ENCODE measurements at places on chromosomes 5 and 9.
A peak's percentile ranks its signal among the peaks of the same experiment; 100 is the strongest.

GRCh38 chr9:3434594-3434993 is 91.2 kb downstream of the RFX3 start:
- H3K4me1 ChIP-seq = peaks cover 6% of the 10 kb centered on the region
- H3K4me3 ChIP-seq = no peak overlapping the region

DNA sequence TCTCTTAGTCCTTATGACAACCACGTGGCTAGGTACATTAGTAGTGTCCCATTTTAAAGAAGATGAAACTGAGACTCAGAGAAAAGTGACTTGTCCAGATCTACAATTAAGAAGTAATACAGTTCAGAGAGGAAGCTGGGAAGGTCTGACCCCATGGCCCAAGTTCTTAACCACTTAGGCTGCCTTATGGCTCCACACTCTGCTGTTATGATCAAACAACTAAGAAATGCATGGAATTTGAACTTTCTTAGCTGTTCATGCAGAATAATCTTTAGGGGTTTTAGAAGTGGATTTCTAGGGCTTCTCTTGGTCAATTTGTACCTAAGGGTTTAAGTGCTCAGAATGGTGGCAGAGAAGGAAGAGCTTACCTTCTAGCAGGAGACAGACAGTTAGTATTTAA is 128.0 kb upstream of the MSX2 start:
- H3K4me1 ChIP-seq = no peaks in the 10 kb centered on the region
- no peak for DNase-seq
- no peaks in the 10 kb centered on the region for H3K36me3 ChIP-seq
- H3K4me3 ChIP-seq = no peak overlapping the region

DNA sequence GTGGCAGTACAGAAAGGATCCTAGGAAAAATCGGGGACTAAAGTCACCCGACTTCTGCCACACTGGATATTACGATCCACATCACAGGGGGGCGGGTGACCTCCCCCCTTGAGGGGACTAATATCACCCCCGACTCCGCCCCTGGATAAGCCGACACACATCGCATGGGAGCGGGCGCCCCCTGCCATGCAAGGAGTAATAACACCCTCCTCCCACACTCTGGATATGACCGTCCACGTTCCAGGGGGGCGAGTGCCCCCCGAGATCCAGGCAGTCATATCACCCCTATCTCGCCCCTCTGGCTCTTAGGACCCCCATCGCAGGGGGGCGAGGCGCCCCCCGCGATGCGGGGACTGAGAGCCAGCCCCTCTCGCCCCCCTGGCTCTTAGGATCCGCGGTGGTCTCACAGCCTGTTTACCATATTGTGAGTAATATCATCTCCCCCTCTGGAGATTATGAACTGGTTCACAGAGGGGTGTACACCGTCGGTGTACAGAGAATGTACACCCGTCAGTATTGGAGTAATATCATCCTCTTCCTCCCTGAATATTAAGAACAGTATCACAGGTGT is 423.0 kb downstream of the DIRAS2 start:
- H3K27ac ChIP-seq = no peak overlapping the region
- peaks cover 3% of the 10 kb centered on the region for H3K4me1 ChIP-seq
- H3K36me3 ChIP-seq = no peaks in the 10 kb centered on the region

DNA sequence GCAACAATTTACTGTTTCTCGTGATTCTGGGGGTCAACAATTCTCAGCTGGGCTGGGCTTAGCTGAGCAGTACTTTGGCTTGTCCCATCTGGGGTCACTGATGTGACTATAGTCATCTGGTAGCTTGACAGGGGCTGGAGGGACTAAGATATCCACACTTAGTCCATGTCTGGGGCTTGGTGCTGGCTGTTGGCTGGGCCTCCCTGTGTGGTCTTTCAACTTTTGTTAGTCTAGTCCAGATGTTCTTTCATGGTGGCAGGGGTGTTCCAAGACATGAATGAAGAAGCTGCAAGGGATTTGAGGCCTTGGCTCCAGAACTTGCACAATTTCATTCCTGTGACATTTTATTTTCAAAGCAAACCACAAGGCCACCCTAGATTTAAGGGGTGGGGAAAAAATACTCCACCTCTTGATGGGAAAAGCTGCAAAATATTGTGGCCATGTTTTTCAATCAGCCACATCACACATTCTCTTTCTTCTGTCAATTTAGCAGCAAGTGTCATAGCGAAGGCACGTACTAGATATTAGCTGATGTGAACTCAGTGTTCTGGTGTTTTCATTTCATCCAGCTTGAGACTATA is 59.2 kb downstream of the TSSK1B start:
- DNase-seq = no peak
- H3K27me3 ChIP-seq = peaks cover 17% of the 10 kb centered on the region
- no peak overlapping the region for H3K27ac ChIP-seq
- H3K36me3 ChIP-seq = no peaks in the 10 kb centered on the region
- H3K4me3 ChIP-seq = no peak overlapping the region

DNA sequence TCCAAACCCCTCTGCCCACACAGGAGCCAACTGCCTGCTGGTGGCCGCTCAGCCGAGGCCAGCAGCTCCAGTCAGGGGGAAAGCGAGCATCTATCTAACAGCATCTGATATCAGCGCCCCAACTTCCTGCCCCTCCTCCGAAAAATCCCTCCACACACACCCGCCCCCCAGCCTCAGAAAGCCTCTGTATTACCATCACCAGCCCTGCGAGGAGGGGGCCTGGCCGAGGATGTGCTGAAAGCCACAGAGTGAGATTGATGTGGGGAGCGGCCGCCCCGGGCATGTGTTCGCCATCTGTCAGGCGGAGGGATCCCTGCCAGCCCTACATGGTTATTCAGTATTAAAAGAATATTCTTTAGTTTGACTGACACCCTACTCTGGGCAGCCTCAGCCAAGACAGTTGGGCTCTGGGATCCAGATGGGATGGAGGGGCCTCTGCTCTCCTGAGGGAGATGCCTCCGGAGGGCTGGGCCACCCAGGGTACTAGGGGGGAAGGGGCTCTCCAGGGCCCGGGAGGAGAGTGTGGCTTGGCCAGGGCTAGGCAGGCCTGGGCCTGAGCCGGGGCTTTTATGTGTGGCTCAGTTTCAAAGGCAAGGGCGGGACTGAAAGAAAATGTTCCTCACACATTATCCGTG is 98.0 kb downstream of the HSD17B3 start:
- peaks cover 17% of the 10 kb centered on the region for H3K4me1 ChIP-seq
- H3K27me3 ChIP-seq = peaks cover 7% of the 10 kb centered on the region
- DNase-seq = peak; percentile 61
- H3K27ac ChIP-seq = no peak overlapping the region
- H3K4me3 ChIP-seq = no peak overlapping the region

DNA sequence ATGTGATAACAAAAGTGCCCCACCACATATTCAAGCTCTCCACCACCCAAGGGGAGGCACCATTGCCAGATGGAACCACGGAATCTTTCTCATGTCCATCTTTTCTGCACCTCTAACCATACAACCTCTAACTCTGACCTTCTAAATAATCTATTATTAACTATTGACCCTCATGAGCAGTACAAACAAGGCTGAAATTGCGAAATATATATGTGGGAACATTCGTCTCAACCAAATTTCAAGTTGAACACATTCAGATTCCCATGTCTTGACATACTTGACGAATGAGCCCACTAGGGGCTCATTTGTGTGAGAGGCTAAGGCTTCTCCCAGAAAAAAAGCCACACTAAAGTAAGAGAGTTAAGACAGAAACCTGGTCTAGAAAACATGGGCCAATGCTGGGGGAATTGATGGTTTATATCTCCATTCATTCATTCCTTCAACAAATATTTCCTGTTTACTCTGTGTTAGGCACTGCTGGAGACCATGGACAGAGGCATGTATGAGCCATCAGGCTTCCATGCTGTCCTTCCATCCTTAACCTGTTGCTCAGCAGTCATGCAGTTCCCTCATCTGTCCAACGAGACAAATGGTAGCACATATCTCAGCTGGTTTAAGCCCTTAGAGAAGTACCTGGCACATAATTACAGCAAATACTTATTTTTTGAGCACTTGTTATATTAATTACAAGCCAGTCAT is 130.4 kb downstream of the ESM1 start:
- peaks cover 18% of the 10 kb centered on the region for H3K27me3 ChIP-seq
- H3K4me3 ChIP-seq = no peak overlapping the region
- no peak for DNase-seq
- peaks cover 2% of the 10 kb centered on the region for H3K4me1 ChIP-seq
- H3K27ac ChIP-seq = no peak overlapping the region
- peaks cover 18% of the 10 kb centered on the region for H3K36me3 ChIP-seq

GRCh38 chr5:138927979-138928378 is 52.8 kb upstream of the LRRTM2 start:
- no peaks in the 10 kb centered on the region for H3K4me1 ChIP-seq
- H3K36me3 ChIP-seq = peaks cover 15% of the 10 kb centered on the region
- no peak overlapping the region for H3K27ac ChIP-seq
- no peak for DNase-seq
- H3K4me3 ChIP-seq = no peak overlapping the region

DNA sequence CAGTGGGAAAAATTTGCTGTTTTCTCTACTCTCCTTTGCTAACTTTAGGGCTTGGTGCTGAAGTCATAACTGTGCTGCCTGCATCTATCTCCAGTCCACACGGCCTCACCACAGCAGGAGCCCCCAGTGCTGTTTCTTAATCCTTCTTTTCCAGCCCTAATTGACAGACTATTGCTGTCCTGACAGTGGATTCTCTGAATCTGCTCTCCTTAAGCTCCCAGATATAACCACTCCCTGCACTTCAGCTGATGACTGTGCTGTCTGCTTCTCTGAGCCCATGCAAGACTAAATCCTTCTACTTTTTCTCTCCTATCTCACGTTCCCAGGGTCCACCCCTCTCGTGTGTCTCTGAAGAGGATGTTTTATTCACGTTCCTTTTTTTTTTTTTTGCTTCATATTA is 19.7 kb upstream of the GRIA1 start:
- peaks cover 3% of the 10 kb centered on the region for H3K27me3 ChIP-seq
- H3K27ac ChIP-seq = no peak overlapping the region
- peaks cover 4% of the 10 kb centered on the region for H3K36me3 ChIP-seq
- H3K4me1 ChIP-seq = no peaks in the 10 kb centered on the region

DNA sequence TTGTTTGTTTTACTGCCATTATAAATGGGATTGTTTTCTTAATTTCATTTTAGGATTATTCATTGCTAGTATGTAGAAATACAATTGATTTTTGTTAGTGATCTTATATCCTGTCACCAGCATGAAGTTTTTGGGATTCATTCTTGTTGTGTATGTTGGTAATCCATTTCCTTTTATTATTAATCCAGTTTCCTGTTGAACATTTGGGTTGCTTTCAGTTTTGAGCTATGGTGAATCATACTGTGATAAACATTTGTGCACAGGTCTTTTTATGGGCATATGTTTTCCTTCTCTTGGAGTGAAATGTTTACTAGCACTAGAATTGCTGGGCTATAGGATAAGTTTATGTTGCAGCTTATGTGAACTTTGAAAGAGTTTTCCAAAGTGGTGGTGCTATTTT is 69.6 kb downstream of the MAN2A1 start:
- H3K4me1 ChIP-seq = peaks cover 30% of the 10 kb centered on the region
- H3K27me3 ChIP-seq = no peaks in the 10 kb centered on the region
- no peak overlapping the region for H3K4me3 ChIP-seq
- H3K36me3 ChIP-seq = peaks cover 17% of the 10 kb centered on the region
- H3K27ac ChIP-seq = no peak overlapping the region
- no peak for DNase-seq

- H3K27me3 ChIP-seq = no peaks in the 10 kb centered on the region
- H3K4me3 ChIP-seq = no peak overlapping the region
- no peak for DNase-seq
- no peaks in the 10 kb centered on the region for H3K4me1 ChIP-seq
- H3K36me3 ChIP-seq = no peaks in the 10 kb centered on the region
These were observed 264.8 kb downstream of the DOCK8 start for GRCh38 chr9:479304-479970.

DNA sequence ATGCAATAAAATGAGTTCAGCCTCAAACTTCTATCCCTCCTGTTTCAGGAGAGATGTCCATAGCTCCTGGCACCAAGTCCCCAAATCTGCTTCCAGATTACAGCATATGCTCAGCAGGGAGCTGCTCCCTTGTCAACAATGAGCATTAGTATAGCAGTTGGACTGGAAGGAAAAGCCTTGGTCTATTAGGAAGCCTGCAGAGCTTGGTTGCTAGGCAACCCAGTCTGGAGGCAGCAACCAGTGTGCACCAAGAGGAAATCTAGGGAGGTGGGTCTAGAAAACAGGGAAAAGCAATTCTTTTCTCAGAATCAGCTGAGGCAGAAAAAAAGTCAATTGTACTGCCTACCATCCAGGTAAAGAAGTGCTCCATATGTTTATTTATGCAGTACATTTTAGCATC is 229.5 kb upstream of the NMUR2 start:
- no peak for DNase-seq
- no peak overlapping the region for H3K4me3 ChIP-seq
- H3K27ac ChIP-seq = no peak overlapping the region
- no peaks in the 10 kb centered on the region for H3K27me3 ChIP-seq

DNA sequence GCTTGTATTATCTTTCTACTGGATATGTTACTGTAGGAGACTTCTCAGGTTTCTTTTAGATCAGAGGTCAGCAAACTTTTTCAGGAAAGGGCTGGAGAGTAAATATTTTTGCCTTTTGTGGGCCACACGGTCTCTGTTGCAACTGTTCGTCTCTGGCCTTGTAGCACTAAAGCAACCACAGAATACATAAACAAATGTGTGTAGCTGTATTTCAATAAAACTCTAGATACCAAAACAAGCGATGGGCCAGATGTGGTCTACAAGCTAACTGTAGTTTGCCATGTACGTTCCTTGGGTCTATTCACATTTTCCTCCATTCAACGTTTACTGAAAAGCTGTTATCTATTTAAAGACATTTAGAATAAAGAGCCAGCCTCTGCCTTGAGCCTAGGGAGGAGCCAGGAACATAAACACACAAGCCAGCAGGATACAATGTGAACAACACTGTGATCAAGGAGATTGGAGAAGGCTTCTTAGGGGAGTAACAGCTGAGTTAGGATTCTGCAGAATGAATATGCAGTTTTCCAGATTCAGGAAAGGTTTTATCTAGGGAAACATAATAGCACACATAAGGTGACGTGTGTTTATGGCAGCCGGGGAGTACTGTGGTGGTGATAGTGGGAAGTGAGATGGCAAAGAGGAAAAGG is 33.0 kb upstream of the HOMER1 start:
- no peak for DNase-seq
- no peaks in the 10 kb centered on the region for H3K4me1 ChIP-seq
- no peak overlapping the region for H3K4me3 ChIP-seq
- H3K36me3 ChIP-seq = no peaks in the 10 kb centered on the region
- H3K27me3 ChIP-seq = no peaks in the 10 kb centered on the region
